ENCODE measurements at places on chromosomes 6 and 20.

DNA sequence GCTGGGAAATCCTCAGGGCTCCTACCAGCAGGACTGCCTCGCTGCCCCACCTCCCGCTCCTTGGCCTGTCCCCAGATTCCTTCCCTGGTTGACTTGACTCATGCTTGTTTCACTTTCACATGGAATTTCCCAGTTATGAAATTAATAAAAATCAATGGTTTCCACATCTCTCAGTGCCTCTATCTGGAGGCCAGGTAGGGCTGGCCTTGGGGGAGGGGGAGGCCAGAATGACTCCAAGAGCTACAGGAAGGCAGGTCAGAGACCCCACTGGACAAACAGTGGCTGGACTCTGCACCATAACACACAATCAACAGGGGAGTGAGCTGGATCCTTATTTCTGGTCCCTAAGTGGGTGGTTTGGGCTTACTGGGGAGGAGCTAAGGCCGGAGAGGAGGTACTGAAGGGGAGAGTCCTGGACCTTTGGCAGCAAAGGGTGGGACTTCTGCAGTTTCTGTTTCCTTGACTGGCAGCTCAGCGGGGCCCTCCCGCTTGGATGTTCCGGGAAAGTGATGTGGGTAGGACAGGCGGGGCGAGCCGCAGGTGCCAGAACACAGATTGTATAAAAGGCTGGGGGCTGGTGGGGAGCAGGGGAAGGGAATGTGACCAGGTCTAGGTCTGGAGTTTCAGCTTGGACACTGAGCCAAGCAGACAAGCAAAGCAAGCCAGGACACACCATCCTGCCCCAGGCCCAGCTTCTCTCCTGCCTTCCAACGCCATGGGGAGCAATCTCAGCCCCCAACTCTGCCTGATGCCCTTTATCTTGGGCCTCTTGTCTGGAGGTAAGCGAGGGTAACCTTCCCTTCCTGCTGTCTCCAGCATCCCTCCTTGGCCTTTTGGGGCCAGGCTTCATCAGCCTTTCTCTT, at the start of gene CFB:
Gene CFB, plus strand, starts transcription at position 589 of the 863 bp plus-strand sequence. Its CDS starts 127 bp downstream, at position 716.
- DNase-seq = peak; percentile 93

- DNase-seq = no peak
These were observed 196.2 kb downstream of the SAMD5 start for GRCh38 chr6:147704691-147705090.

GRCh38 chr20:62244644-62245108, 6.4 kb downstream of the OSBPL2 start:
- DNase-seq = no peak

GRCh38 chr20:991850-992249, 10.3 kb downstream of the RSPO4 start:
- peak; percentile 32 for DNase-seq

- no peak for DNase-seq
These were observed 2.3 kb upstream of the TUBB1 start for GRCh38 chr20:59016795-59017492.

- no peak for DNase-seq
These were observed 54.6 kb downstream of the MYB start for GRCh38 chr6:135235716-135236115.

- DNase-seq = no peak
These were observed 30.1 kb downstream of the PYGB start for GRCh38 chr20:25277941-25278521.

DNA sequence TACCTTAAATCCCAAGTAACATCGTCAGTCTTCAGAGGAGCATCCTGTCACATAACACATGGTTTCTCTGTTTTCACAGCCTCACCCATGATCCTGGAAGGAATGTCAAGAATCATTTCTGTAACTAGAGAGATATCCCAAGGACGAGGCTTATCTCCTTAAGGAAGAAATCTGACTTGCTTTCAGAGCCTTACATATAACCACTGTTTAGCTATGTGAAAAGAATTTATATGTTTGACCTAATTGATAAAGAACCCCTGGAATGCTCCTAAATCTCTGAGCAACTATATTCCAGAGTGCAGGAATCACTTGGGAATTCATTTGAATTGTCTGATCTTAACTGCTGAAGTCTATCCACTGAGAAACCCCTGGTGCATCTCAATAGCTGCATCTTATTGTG, 243.1 kb downstream of the ALDH8A1 start:
- DNase-seq = no peak

DNA sequence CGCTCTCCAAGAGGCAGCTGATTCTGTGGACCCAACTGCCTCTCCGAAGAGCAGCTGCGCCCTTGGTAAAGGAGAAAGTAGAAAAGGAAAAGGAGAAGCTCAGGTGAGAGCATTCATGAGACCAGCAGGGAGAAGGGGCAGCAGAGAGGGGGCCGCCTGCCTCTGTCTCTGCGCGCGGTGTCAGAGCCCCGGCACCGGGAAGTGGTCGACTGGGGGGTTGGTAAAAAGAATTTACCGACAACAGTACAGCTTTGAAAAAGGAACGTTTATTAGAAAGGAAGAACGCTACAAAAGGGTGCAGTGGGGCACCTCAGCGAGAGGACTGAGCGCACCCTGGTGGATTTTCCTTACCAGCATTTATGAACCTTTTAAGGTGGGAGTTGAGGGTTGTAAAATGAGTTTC, 61.9 kb downstream of the GPR6 start:
- no peak for DNase-seq

DNA sequence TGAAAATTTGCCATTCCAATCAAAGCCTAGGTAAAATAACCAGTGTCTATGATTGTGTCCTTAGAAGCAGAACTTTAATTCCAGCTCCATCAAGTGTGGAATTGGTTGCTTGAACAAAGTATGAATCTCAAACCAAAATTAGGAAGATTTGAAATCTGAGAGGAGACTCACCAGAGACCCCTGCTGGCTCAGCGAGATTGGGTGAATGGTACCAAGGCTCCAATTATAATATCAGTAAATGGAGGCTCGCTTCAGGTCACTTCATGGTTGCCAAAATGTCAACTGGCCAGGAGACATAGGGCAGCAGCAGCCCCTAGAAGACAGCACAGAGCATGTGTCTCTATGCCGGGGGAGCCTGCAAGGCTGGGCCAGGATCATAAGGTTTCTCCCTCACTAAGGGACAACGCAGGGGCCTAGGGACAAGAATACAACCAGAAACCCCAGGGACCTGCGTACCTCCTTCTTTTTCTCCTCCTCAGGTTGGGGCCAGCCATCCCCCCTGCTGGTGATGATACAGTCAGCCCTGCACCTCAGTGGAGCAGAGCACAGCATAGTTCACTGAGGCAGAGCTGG, 14.0 kb downstream of the RBL1 start:
- DNase-seq = no peak

DNA sequence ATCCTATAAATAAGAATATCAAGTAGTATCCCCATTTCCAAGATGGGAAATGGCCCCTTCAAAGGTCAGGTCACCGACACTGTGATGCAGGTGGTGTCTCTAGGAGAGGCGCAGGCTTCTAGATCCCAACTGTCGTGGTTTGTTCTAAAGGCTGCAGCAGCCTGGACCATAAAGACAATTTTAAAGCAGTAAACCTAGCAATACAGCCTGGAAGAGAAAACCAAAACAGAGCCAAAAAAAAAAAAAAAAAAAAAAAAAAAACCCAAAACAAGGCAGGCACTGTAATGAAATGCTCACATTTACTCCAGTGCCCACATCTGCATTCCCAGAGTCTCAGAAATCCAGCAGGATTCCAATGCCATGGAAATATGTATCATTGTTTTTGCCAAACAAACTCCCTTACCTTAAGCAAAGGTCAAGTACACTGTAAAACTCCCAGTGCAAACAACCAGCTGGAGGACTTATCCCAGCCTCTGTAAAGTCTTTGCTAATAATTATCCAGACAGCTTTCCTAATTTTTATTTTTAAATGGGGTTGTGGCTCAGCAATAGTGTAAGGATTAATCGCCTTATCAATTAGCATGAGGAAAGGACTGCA, 98.2 kb downstream of the PSMG4 start:
- DNase-seq = peak; percentile 21

- DNase-seq = no peak
These were observed 2.5 kb upstream of the NPBWR2 start for GRCh38 chr20:64109831-64110391.

GRCh38 chr20:15811951-15812350, 761.3 kb downstream of the KIF16B start:
- DNase-seq = no peak

DNA sequence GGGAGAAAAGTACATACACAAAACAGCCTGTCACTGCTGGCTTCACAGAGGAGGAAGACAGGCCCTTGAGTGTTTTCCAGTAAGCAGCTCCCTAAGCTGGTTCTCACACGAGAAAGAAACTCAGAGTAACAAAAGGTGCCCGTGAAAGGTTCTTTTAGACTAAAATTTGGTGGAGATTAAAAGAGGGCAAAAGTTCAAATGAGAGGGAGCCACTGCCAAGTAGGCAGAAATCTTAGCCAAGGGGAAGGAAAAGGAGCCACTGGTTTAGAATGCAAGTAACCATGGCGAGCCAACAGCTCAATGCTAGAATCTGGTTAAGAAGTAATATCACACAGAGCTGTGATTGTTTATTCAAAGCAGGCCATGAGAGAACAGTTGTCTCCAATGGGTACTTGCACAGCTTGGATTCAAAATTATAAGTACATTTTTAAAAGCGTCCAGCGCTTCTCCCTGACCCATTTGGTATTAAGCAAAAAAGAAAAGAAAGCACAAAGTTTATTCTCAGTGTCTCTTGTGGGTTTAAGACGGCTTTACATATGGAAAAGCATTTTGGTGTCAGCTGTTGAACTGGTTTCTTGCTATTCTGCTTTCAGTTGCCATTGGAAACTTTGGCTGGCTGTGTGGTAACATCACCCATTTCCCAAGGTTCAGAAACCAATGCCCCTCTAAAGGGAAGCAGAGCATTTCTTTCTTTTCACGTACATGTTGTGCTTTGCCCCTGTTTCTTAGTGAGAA, 648.5 kb downstream of the RNF144B start:
- DNase-seq = no peak

Data from AG20443 (cell line).